RPMI7951 (cell line): ENCODE measurements at places on chromosomes 11 and 22. TPM values are rescaled to one million over a fixed set of nuclear protein-coding genes. Genes with fewer than 3 reads are reported as not detected.

GRCh38 chr22:27633296-27633871, 168.2 kb downstream of the MN1 start:
- no peak for DNase-seq

GRCh38 chr22:41949297-41949965, 2.5 kb upstream of the CENPM start:
- DNase-seq, result no peak

DNA sequence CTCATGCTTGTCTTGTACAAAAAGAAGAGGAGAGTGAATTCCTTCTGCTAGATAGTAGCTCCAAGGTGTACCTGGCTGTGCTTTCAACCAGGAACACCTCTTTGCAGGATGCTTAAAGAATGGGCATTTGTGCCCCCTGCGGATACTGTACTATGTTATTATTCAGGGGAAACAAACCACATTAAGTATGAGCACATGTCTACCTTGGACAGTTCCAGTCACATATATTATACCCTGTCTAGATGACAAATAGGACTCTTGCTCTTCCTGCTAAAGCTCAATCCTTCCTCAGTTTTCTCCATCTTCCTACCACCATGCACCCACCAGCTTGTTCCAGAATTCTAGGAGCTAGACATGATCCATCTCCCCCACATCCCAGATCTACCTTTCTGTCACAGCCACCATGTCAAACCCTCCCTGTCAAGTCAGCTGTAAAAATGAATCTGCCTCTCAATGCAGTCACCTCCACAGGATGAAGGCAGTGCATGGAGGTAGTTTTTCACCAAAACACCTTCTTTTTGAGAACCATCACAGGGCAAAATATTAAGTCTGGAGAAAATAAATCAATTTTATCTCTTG, 337.4 kb downstream of the LARGE1 start:
- DNase-seq, result no peak

DNA sequence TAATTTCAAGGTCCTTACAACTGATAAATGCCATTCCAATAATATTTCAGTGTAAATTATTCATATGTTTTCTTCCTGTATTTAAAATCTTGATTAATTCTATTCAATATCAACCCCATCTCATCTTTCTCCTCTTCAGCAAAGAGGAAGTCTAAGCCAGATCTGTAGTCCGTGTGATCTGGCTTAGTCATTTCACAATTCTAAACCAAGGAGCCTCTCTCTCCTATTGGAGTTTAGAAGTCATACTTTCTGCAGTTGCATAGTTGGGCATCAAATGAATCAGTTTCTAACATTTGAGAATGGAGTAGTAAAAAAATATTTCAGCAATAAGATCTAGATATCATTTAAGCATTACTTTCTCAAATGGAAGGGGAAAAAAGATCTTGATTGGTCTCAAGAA, 354.9 kb downstream of the JRKL start:
- no peak for DNase-seq

DNA sequence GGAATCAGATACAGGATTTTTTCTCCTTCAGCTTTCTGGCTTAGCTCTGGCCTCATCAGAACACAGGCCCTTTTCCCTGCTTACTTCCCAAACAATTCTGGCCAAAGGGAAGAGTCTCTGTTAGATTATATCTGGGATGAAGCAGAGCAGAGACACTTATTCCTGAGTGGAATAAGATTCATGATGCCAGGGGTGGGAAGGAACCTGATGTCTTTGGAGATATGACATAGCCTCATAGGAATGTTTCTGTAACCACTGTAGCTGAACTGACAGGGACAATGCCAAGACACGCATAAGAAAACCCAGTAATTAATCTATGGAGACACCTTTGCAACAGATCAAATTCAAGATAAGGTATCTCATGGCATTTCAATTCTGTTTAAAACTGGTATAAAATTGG, 177.1 kb upstream of the RAG2 start:
- DNase-seq, result peak; percentile 18

DNA sequence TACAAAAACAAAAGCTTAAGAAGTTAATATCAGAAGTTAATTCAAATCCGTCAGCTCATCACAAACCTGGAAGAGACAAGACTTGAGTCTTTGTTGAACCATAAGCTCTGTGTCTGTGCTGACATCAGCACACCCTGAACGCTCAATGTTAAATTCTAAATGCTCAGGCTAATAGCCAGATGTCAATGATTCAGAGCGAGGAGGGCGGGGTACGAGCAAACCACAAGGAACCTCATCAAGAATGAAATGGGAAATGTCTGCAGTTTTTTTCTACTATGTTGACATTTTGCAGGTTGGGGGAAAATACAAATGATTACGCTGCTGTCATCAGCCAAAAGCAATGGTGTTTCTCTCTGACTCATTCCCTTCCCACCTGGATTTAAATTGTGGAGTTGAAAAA, 1057.2 kb downstream of the NTM start:
- DNase-seq, result peak; percentile 73

DNA sequence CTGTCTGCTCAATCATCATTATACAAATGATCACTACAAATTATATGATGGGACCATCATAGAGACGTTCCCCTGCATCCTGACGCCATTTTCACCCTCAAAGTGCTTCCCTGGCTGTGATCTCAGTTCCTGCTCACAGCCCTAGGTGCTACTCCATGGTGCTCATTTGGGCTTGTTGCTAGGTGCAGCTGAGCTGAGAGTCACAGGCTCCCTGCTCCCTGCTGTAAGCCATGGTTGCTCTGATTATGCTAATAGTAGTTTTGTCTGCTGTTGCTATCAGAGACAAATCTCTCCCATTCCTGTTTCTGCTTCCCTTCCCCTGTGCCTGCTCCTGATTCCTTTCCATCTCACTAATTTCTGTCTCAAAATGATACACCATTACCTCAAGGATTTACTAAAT, 474.3 kb downstream of the METTL15 start:
- no peak for DNase-seq

DNA sequence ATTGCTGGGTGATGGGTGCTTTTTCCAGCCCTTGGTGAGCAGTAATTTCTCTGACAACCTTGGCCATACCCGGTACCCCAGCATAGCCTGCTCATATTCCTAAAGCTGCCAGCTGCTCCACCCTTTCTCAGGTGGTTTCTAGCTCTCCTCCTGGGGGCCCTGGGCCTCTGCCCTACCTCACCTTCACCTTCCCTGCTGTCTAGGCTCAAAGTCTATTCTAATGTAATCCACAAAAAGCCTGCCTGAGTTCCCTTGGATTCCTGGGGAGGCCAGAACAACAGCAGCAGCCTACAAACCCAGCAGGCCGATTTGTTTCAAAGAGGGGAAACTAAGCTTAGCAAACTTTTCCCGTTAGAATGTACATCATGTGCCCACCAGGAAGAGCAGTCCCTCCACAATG, 117.6 kb downstream of the DSCAML1 start:
- no peak for DNase-seq

DNA sequence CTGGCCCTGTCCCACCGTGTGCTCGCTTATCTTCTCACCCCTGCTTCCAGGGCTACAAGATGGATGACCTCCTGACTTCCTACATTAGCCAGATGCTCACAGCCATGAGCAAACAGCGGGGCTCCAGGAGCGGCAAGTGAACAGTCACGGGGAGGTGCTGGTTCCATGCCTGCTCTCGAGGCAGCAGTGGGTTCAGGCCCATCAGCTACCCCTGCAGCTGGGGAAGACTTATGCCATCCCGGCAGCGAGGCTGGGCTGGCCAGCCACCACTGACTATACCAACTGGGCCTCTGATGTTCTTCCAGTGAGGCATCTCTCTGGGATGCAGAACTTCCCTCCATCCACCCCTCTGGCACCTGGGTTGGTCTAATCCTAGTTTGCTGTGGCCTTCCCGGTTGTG, 86.5 kb downstream of the MYO7A start:
- no peak for DNase-seq

GRCh38 chr22:50489363-50490243, 2.9 kb downstream of the MIOX start:
- DNase-seq, result no peak

DNA sequence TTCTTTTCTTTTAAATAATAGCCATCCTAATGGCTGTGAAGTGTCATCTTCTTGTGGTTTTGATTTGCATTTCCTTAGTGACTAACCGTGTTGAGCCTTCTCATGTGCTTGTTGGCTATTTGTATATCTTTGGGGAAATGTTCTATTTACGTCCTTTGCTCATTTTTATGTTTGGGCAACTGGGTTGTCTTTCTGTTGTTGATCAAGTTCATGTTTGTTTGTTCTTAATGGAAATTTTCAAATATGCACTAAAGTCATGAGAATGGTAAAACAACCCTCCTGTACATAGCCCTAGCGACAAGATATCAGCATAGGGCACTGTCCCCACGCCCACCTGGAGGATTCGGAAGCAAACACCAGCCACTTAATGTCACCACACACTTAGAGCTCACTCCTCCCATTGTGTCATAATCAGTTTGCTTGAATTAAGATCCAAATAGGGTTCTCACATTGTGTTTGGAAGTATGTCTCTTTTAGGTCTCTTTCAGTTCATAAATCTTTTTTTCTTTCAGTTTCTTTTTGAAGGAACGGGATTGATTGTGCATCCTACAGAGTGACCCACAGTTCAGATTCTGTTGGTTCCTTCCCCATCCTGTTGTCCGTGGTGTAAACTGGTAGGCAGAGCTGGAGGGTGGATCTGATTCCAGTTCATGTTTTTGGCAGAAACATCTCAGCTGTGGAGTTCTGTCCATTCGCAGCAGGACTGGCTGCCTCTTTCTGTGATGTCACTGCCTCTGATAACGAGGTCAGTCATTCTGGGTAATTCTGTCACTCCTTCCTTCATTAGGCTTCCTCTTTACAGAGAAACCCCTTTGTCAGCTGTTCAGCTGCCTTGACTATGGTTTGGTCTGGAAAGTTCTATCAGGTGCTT, 26.4 kb upstream of the ADORA2A start:
- DNase-seq, result peak; percentile 26

GRCh38 chr22:48151641-48152040, 1389.2 kb downstream of the TBC1D22A start:
- DNase-seq, result no peak

- DNase-seq, result no peak
These were observed 16.5 kb downstream of the TUB start for GRCh38 chr11:8097468-8097867.

DNA sequence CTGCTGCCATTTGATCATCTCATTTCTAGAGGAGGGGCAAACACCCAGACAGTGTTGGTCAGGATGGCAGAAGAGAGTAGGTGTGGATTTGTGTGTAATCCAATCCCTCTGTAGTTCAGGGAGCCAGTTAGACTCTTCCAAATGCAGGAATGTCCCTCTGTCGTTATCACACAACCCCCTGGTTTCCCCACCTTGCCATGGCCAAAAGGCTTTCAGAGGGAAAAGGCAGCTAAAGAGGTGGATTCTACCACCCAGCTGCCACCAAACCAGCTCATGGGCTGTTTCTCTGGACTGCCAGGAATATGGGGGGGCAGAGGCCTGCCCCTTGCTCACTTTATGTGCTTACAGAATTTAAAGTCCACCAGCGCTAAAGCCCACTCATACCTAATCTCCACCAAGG, 18.1 kb downstream of the TSKU start:
- DNase-seq, result no peak

DNA sequence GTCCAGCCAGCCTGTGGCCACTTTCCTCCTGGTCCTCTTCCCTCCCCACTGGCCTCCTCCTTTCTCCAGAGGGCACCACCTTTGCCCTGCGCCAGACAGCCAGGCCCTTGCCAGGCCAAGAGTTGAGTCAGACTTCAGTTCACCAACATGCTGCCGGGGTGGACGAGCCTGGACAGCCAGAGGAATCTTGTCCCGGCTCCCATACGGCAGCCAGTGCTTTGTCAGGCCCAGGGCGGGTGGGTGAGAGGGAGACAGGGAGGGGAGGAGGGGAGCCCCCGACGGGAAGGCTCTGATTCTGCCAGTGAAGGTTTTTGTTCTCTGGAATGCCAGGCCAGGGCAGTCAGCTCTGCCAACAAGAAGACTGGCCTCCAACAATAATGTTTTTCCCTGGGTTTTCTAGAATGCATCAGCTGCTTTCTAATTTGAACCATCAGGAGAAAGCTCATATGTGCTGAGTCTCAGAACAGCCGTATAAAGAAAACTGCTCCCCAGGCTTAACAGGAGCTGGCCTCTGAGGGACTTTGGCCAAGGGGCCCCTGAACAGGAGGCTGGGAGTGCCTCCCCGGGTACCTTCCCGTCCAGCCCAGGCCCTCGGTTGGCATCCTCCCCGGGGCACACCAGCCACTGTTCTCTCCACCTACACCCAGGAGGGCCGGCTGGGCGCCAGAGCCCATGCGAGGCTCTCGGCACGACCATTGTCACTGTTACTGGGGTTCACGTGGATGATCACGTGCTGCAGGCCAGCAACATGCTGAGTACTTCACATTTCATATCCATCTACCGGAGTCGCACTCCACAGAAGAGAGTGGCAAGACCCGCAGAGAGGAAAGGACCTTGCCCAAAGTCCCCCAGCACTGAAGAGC, 28.6 kb downstream of the LIF start:
- peak; percentile 46 for DNase-seq

Gene OR52N4
- not detected in 2 replicates for total RNA-seq

Gene CCDC15
- 10.9 and 11.4 TPM in 2 replicates for total RNA-seq

Gene MS4A6E
- total RNA-seq, result not detected in 2 replicates

Gene WNT7B
- 17.3 and 21.3 TPM in 2 replicates for total RNA-seq

Gene IL10RA
- 0.12 TPM in 1 of 2 replicates, not detected in the other for total RNA-seq

Gene AGBL2
- 0.29 and 0.48 TPM in 2 replicates for total RNA-seq

Gene LRRC10B
- total RNA-seq, result not detected in 2 replicates

Gene MAML2
- 9.4 and 14.8 TPM in 2 replicates for total RNA-seq
